ENCODE measurements at places on chromosomes 4 and X.

- no peak for DNase-seq
Measured at GRCh38 chrX:47683184-47683828, 24.3 kb upstream of the UXT start.

GRCh38 chrX:53831662-53832635 lies 145.4 kb upstream of the HUWE1 start:
- peak; percentile 1 for DNase-seq

DNA sequence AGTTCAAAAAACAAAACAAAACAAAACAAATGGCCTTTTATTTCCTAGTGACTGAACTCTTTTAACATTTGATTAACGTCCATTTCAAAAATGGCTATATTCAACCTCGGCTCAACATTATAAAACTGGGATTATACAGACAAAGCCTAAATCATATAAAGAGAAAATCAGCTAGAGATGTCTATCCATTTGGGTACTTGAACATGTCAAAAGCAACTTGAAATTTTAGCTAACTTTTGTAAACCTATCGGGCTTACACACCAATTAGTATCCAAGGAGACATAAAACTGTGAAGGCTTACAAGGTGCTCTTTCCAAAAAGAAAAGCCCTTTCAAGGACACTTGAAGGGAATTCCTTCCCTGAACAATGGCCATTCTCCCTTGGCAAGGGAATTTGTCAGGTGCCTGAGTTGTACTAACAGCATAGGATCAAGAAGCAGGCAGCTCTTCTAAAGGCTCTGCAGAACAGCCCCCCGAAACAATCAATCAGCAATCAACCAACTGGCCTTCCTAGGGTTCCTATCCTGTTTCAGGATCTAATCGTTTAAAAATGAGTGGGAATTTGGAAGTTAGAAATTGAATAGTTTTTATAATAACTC lies 633.7 kb upstream of the HTR2C start:
- DNase-seq, result no peak

DNA sequence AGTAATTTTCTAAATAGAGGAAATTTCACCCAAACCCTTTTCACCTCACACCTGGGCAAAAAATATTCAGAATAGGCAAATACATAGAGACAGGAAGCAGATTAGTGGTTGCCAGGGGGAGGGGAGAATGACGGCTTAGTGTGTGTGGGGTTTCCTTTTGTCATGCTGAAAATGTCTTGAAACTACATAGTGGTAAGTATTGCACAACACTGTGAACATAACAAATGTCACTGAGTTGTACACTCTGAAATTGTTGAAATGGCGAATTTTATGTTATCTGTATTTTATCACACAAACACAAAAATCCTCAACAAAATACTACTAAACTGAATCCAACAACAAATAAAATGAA lies 60.7 kb upstream of the PLAC1 start:
- no peak for DNase-seq

- DNase-seq, result peak; percentile 34
Measured at GRCh38 chrX:93673056-93673868, at the start of gene NAP1L3. Gene NAP1L3, minus strand, starts transcription at chrX:93673578. Its CDS starts 274 bp downstream, at chrX:93673304.

GRCh38 chr4:8318509-8318908 lies 49.0 kb downstream of the HTRA3 start:
- no peak for DNase-seq

DNA sequence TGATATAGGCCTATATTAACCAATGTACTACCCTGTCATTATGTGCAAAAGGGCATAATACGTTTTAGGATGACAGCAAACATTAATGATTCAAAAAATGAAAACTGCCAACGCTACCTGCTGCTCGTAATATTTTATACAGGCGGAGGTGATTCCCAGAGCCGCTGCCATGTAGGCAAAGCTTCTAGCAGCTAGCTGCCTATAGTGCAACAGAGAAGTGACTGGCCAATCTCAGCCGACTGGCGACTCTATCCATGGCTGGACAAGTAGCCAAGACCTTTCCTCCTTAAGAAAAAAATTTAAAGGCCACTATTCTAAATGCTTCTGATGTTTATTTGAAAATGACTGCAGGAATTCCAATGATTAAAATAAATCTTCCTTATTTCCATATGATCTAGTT lies 1.9 kb downstream of the PPARGC1A start:
- DNase-seq, result no peak

GRCh38 chrX:130497531-130497930 lies 95.7 kb downstream of the RBMX2 start:
- no peak for DNase-seq

DNA sequence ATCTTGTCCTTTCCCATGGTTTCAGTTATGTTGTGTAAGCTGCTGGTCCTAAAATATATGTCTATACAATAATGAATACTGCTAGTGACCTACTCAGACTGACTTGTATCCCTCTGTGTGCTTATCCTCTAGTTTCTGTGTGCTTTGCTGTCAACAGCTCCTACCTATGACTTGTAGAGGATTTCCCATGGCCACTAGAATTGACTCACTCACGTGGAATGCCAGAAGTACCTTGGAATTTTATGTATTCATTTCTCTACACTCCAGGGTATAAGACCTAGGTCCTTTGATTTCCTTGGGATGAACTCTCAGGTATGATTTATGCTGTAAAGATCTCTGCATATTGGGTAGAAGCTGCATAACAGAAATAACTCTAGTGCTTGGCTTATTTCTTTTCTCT lies 279.9 kb upstream of the SLIT2 start:
- DNase-seq, result no peak

GRCh38 chr4:75995727-75996126 lies 5.0 kb upstream of the SDAD1 start:
- peak; percentile 52 for DNase-seq

DNA sequence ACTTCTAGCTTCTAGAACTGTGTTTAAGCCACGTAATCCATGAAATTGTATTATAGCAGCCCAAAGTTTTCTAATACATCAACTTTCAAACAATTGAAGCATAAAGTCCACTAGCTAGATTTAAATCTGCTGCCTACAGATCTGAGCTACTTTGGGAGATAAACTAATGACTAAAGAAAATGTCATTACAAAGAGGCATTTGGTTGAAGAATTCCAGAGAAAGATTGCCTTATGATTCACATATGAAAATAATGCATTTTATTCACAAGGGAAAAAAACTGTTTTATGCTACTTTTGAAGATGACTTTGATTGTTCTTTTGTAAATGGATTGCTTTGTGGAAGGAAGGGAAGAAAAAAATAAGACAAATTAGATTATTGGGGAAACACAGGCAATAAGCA lies 124.1 kb upstream of the SLIT2 start:
- no peak for DNase-seq

DNA sequence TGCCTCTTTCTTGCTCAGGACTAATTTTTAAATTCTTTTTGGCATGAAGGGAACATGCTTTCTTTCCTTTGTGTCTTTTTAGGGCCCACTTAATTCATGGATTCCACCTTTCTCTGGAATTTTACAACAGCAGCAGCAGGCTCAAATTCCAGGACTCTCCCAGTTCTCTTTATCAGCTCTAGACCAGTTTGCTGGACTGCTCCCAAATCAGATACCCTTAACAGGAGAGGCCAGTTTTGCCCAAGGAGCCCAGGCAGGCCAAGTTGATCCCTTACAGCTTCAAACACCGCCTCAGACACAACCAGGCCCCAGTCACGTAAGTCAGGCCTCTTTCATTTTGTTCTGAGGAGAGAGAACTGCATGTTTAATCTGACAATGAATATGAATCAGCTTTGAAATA lies 2.3 kb downstream of the ODAM start:
- no peak for DNase-seq

- no peak for DNase-seq
Measured at GRCh38 chr4:162497564-162498167, 333.9 kb upstream of the FSTL5 start.

GRCh38 chr4:6011686-6012085 lies 6.5 kb downstream of the C4orf50 start:
- DNase-seq, result no peak

DNA sequence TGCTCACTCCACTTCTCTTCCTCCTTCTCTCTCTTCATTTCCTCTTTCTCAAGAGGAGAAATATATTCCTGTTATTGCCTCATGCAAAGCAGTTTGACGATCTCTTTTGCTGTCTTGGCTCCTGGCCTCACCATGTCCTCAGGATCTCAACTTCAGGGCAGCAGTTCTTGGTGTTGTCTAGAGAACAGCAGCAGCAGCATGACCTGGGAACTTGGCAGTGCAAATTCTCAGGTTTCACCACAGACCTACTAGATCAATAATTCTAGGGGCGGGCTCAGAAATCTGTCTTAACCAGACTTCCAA lies 193.4 kb upstream of the EDNRA start:
- DNase-seq, result no peak

DNA sequence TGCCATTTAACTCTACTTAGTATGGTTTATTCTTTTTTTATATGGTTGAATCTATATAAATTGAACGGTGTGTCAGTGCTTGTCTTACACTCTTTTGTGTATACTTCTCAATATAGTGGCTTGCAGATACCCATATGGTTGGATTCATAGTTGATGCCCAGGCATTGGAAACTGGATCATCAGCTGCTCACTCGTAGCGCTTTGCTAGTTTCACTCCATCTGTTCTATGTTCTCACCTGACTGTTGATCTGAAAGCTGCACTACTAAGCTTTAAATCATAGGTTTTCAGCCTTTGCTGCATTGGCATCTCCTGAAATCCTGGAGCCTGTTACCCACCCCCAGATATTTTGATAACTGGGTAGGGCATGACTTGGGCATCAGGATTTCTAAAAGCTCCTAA lies 121.6 kb upstream of the DCLK2 start:
- no peak for DNase-seq

DNA sequence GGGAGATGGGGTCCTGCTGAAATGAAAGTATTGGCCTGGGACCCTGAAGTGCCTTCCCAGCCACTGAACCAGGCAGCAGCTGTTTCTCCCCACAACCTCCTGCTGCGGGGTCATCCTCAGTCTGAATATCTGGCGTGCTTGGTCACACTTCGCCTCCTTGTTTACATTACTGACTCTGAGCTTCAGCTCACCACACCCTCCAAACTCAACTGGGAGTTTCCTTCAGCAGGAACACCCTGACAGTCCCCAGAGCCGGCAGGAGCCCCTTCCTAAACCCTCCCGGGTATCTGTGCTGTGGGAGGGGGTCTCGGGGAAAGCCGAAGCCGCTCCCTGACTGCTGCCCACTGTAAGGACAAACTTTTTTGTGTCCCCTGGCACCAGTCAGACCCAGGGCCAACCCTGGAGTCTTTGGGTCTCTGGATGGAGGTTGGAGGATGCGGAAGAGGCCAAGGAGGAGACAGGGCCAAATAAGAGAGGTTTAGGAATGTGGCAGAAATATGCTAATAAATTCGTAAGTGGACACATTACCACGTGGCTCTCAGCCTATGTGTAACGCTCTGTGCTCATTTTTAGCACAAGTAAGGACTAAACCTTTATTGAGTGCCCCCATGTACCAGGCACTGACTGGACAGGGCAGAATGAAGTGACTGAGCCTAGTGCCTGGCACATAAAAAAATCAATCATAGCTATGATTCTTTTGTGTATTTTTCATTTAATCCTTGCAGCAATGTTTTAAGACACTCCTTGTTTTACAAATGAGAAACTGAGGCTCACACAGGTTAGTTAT lies 20.7 kb downstream of the FHDC1 start:
- DNase-seq, result no peak

GRCh38 chr4:128281354-128281753 lies 6.3 kb downstream of the PGRMC2 start:
- DNase-seq, result no peak

DNA sequence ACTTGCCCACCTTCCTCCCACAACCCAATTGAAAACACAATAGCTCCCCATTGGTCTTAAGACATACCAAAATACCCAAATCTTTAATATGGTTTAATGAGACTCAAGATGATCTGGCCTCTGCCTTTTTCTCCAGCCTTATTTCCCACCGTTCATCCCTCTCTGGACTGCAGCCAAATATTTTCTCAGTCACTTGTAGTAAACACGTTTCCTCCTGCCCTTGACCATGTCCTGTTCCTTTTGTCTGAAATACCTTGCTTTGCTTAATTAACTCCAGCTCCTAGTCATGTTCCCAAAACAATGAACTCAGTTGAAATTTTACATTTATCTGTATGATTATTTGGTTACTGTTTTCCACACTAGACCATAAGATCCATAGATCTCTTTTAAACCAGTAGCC lies 8.4 kb upstream of the NUP54 start:
- DNase-seq, result no peak

GRCh38 chr4:14835288-14835687 lies 167.0 kb upstream of the CPEB2 start:
- no peak for DNase-seq

DNA sequence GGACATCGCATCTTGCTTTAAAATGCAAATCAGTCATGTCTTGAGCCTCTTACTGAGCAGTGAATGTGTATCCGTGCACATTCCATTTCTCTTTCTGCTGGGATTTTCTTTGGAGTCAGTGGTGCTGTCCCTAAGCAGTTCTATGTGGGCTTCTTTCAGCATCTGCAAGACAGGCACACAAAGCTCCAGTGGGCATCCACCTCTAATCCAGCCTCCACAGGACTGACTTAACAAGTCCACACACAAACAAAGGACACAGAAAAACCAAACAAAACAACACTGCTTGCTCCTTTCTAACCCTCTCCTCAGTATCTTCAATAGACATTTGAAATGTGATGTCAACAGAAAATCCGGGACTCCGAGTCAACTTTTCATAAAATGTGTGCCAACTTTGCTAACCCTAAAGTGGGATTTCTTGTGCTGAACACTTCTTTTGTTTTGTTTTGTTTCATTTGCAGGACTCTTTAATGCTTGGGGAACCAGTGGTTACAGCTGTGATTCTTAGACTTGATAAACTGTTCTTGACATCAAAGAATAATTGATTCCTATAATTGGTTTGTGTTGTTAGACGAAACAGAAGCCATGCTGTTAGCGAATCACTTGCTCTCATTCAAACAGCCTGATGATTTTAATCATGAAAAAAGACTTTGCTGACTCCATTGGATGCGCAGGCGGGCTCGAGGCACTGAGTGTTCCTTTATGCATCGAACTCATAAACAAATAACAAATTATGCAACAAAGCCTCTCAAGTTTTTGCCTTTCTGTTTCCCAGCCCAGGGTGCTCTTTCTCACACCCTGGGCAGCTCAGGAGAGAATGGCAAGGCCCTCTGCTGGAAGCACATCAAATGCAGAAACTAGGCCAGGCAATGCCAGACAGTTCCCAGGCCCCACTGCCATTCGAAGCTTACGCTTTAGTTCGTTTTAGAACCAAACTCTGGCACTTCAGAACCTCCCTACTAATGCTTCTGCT lies 20.1 kb downstream of the ETNPPL start:
- DNase-seq, result no peak

DNA sequence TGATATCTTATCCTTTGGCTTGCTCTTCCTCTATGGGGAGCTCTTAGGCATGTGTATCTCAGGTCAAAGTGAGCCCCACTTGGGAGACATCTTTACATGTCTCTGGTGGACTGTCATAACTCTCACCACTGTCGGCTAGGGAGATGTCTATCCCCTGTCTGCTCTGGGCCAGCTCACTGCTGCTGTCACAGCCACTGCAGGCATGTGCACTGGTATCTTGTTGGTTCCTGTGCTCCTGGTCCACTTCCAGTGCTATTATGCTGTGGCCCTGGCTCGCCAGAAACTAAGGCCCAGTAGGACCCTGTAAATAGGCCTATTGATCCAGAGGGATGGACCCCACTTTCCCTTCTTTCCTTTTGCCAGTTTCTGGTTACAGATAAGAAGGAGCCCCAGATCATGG lies 56.6 kb upstream of the LAS1L start:
- no peak for DNase-seq

Data from T-helper 1 cell (primary cell).